ENCODE measurements at places on chromosomes 2 and 18.

- DNase-seq = no peak
Measured at GRCh38 chr2:85393836-85394235, 16.3 kb downstream of the CAPG start.

- no peak for DNase-seq
Measured at GRCh38 chr18:36471393-36471792, 173.9 kb downstream of the FHOD3 start.

DNA sequence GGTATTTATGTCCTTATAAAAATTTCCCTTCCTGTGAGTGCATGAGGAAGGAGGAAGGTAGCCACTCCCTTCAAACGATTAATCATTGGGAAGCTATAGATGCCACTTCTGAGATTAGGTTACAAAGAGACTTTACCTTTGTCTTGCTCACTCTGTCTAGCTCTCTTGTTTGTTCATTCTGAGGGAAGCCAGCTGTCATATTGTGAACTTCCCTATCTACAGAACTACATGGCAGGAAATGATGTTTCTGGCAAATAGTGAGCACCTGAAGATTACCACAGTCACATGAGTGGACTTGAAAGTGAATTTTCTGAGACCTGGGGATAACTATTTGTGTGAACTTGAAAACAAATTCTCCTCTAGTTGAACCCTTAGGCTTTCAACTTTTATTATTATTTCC, 776.8 kb downstream of the CCDC85A start:
- DNase-seq = no peak

DNA sequence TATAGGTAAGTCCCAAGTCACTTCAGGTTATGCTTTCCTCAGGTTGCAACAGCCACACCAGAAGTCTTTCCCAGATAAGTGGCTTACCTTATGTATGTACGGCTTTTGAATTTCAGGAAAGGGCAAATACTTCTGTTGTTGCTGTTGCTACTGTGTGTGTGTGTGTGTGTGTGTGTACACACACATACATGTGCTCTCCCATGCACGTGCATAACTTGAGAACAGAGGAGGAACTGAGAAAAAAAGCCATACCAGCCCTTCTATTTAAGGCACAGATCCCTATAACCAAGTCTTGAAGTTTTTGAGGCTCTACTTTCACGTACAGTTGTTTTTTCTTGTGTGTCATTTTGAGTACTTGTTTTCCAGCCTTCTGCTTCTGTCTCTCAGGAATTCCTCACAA, 62.4 kb downstream of the WDPCP start:
- DNase-seq = no peak

DNA sequence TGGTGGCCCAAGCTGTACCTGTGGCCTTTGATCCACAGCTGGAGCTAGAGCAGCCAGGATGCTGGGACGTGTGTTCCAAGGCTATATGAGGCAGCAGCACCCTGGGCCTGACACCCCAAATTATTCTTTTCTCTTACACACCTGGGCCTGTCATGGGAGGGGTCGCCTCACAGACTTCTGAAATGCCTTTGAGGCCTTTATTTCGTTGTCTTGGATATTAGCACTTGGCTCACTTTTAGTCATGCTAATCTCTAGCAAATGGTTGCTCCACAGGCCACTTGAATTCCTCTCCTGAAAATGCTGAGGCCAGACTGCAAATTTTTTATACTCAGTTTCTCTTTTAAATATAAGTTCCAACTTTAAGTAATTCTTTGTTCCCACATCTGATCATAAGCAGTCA, 22.0 kb upstream of the IL1R2 start:
- no peak for DNase-seq

DNA sequence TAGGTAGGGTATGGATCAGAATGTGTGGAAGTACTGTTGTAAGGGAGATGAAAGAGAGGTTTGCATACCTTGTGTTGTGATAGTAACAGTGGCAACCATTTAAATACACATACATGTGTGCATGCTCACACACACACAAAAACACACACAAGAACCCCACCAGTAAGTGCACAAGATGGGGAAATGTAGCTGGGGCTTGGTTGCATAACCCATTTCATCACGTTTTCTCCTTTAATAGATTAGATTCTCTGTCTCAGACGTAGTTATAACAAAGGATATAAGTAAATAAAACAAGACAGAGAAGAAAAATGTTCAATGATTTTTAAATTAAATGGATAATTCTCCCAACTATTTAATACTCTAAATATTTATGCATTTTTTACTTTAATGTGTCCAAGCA, 13.4 kb downstream of the ARHGAP15 start:
- DNase-seq = no peak

DNA sequence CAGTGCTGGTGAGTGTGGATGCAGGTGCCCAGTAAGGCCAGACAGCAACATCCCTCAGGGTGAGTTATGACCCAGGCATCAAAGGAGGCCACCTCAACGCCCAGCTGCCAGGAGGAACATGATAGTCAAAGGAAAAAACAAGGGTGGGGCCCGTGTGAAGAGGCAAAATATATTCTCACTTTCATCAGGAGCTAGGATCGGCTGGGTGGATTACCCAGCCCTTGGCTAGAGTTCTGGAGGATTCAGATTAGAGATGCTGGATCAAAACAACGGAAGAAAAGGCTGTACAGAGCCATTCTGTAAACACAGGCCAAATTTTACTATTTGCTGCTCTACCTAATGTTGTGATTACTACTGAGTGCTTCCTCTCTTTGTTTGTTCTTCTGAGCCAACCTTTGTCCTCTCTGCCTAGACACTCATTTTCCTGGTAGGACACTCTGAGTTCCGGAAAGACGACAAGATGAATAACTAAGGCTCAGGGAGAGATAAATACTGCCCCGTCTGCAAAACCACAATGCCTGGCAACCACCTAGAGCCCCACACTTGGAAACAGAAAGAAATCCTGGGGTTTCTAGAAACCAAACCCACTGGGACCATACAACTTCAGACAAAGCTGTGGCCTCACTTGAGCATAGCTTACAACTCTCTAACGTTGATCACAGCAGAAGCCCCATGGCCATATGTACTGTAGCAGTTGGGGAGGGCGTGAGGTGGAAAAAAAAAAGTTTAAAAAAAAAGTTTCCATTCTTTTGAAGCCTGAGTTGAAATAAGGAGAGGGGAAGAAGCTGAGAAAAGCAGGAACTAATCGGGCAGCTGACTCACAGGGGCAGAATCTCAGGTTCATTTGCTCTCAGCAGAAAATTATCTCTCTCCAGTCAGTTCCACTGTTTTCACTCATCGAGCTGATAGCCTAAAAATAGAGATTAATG, 17.8 kb upstream of the PMAIP1 start:
- DNase-seq = no peak

DNA sequence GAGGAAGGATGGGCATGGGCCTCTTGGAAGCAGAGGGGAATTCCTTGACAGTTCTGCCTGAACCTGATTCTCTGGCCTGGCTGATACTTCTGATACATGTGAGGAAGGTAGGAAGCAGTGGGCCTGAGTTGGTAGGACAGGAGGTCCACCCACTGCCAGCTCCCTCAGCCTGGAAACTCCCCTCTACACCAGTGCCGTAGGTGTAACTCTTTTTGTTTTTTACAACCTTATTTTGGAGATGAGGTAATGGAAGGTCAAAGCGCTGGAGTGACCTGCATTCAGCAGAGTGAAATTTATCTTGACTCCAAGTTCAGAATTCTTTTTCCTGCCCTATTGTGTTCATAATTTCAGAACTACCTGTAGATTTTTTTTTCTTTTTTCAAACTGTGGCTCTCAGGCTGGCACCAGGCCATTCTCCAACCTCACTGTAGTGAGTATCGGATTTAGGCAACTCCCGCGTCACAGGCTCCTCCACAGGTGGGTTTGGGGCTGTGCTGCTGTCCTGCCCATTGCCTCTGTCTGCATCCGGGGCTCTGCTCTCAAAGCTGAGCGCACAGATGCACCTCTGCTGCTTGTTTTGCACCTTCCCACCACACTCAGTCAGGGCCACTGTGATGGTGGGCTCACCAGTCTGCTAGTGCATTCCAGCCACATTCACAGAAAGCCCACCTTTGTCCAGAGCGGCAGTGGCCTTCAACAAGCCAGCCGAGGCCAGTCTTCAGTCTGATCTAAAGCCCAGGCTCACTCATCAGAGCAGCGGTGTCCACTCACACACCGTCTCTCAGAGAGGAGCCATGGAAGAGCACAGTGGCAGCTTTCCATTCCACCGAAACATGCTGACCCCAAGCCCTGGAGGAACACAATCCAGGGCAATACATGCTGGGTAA, 87.2 kb downstream of the UXS1 start:
- DNase-seq = no peak

- DNase-seq = no peak
Measured at GRCh38 chr2:85401844-85402243, 8.3 kb downstream of the CAPG start.

DNA sequence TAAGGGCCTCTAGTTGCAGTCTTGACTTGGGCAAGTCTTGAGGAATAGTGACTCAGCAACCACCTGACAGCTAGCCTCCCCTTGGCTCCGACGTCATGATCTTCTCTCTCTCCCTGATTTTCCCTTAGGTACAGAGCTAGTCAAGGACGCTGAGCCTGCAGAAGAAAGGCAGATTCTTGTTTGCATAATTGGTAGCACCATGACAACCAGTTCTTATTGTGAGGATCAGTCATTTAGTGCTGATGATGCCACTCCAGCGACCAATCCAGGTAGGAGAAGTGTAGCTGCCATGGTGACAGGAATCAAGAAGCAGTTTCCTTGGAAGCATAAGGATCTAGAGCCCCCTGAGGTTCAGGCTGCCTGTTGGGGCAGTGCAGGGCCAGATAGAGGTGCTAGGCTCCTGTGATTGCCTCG, 2.8 kb upstream of the RESP18 start:
- no peak for DNase-seq

DNA sequence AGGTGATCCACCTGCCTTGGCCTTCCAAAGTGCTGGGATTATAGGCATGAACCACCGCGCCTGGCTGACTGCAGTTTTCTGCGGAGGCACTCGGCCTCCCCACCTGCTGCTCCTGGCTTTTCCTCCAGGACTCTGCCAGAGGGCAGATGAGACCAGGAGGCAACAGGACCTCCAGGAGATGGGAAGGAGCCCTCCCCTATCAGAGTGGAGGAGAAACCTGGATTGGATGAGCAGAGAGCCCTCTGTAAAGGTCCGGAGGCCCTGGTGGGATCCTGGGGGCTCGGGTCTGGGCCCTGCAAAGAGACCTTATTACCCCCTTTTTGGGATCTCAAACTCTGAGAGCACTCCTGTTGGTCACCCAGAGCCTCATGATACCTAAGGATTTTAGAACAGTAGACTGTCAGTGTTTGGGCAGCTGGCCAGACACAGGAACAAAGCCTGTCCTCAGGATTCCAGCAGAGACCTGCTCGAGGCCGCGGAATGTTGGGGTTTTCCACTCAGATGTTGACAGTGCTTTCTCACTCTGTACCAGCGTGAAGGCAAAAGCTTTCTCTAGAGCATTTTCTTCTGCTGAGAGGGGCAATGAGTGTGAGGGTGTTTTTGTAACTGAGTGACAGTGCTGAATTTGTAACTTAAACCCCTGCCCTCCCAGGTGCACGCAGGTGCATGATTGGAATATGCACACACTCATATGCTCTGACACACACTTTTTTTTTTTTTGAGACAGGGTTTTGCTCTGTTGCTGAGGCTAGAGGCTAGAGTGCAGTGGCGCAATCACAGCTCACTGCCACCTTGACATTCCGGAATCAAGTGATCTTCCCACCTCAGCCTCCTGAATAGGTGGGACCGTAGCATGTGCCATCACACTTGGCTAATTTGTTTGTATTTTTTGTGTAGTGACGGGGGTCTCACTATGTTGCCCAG, 48.4 kb downstream of the NPPC start:
- no peak for DNase-seq

DNA sequence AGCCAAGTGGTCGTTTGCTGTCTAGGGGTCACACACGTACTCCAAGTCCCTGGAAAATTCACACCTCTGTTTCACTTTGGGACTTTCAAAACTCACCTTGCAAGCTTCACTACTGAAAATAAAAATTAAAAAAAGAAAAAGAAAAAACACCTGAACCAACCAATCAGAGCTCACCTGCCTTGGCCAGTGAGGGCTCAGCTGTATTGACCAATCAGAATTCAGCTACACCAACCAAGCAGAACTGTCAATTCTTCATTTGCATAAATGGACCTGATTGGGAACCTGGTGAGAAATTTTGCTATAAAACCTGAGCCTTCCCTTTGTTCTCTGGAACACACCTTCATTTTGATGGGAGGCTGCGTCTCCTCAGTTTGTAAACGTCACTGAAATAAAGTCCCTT, 176.4 kb downstream of the TTC32 start:
- DNase-seq = no peak
